ENCODE measurements at places on chromosomes 7 and 10.

- no peak for DNase-seq
These were observed 438.1 kb downstream of the SUGCT start for GRCh38 chr7:40572810-40573465.

GRCh38 chr7:117319181-117319580, 3.7 kb downstream of the WNT2 start:
- no peak for DNase-seq

- DNase-seq = peak; percentile 56
These were observed 100.3 kb downstream of the TRRAP start for GRCh38 chr7:98978672-98979071.

DNA sequence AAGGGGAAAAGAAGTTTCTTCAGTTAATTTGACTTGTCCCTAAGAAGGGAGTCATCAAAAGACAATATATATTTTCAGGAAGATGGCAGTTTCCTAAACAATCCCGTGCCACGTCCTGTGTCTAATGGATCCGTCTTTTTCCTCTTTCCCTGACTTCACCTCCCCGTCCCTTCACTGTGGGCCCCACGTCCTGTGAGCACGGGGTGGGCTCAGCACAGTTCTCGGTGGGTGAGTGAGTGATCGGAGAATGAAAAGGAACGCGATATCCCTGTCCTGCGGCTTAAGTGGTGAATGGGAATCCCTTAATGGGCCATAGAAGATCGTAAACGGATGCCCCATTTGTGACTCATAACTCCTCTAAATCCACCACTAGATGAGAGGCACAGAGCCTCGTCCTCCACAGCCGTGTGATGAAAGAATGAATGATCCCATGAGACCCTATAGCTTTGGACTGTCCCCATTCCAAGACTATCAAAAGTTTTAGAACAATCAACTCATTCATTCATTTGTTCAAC, 63.5 kb upstream of the PITRM1 start:
- DNase-seq = no peak

GRCh38 chr7:154640266-154640865, 362.6 kb downstream of the PAXIP1 start:
- DNase-seq = no peak

GRCh38 chr10:28533186-28533564, 257 bp downstream of the WAC start:
- DNase-seq = no peak

DNA sequence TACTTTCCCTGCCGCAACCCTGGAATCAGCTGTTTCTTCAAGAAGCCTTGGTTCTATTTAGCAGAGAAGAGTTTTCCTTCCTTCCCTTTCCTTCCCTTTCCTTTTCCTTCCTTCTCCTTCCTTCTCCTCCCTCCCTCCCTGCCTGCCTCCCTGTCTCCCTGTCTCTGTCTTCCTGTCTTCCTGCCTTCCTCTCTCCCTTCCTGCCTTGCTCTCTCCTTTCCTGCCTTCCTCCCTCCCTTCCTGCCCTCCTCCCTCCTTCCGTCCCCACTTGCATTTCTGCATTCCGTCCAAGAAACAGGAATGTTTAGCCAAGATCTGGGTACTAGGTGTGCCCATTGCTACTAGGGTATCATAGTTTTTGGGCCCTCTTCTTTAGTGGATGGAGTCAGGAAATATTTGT, 21.9 kb downstream of the SND1 start:
- DNase-seq = no peak

All from sigmoid colon (tissue), 7 donors.